Tibial nerve (tissue), 4 donors: ENCODE measurements at places on chromosomes 1 and 21.

DNA sequence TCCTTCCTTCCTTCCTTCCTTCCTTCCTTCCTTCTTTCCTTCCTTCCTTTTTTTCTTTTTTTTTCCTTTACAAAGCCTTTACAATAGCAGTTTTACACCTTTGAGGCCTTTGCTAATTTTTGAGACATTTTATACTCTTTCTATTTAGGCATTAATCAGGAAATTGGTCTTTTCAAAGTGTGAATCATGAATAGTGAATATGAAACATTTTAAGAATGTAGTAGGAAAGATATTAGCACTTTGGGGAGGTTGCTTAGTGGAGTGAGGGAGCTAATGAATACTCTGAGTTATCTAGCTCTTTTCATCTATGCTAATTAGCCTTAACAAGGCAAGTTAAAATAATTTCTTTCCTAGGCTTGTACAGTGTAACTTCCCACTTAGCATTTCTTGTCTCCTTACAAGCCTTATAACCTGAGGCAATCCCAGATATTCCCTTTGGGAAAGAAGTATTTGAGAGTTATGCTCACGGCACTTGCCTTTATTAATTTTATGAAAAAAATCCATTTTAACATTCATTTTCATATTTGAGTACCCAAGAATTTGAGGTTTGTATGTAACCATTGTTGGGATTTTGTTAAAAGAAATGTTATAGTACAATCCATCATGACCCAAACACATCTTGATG lies 122.6 kb downstream of the NTNG1 start:
- H3K4me1 ChIP-seq: no peaks in the 10 kb centered on the region
- no peak for DNase-seq
- no peaks in the 10 kb centered on the region for H3K27me3 ChIP-seq

- no peaks in the 10 kb centered on the region for H3K27me3 ChIP-seq
- H3K4me3 ChIP-seq: no peak overlapping the region
- H3K4me1 ChIP-seq: no peaks in the 10 kb centered on the region
Observed at GRCh38 chr1:108901106-108901505, 24.3 kb downstream of the GPSM2 start.

- no peak for DNase-seq
- H3K4me1 ChIP-seq: no peaks in the 10 kb centered on the region
- H3K27me3 ChIP-seq: no peaks in the 10 kb centered on the region
- no peaks in the 10 kb centered on the region for H3K36me3 ChIP-seq
Observed at GRCh38 chr1:96291468-96291867, 430.1 kb upstream of the PTBP2 start.

- H3K27me3 ChIP-seq: no peaks in the 10 kb centered on the region
- H3K4me3 ChIP-seq: no peak overlapping the region
- H3K27ac ChIP-seq: no peak overlapping the region
- DNase-seq: no peak
Observed at GRCh38 chr1:114290776-114291175, 137.1 kb upstream of the SYT6 start.

DNA sequence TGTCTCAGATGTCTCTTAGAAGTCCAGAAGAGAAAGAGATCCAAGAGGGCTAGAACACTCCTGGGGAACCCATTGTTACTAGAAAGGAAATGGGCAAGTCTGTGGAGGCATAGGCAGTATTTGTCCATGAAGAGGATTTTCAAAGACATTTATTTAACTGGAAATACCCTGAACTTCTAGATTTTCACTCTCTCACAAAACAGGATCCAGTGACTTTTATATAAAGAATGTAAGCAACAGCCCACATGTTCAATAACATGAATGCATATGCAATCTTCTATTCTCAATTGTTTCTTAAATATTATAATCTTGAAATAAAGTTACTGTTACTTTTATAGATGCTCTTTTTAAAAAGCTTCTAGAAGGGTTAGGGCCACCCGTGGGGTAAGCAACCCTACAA lies 53.4 kb downstream of the TBX15 start:
- DNase-seq: no peak
- no peaks in the 10 kb centered on the region for H3K27me3 ChIP-seq

- no peaks in the 10 kb centered on the region for H3K4me1 ChIP-seq
- no peaks in the 10 kb centered on the region for H3K36me3 ChIP-seq
- no peaks in the 10 kb centered on the region for H3K27me3 ChIP-seq
- no peak within 1 kb of the TSS for H3K27ac ChIP-seq
- peak; percentile 61 for DNase-seq
Observed at GRCh38 chr1:22652881-22653316, at the start of gene C1QB. TSS of gene C1QB (plus strand) at chr1:22653236. CDS start at chr1:22659463, 6,227 bp downstream.

GRCh38 chr21:41011098-41011731 lies 156.7 kb upstream of the BACE2 start:
- H3K27me3 ChIP-seq: no peaks in the 10 kb centered on the region
- no peak for DNase-seq
- H3K4me3 ChIP-seq: no peak overlapping the region
- no peak overlapping the region for H3K27ac ChIP-seq
- H3K4me1 ChIP-seq: no peaks in the 10 kb centered on the region

DNA sequence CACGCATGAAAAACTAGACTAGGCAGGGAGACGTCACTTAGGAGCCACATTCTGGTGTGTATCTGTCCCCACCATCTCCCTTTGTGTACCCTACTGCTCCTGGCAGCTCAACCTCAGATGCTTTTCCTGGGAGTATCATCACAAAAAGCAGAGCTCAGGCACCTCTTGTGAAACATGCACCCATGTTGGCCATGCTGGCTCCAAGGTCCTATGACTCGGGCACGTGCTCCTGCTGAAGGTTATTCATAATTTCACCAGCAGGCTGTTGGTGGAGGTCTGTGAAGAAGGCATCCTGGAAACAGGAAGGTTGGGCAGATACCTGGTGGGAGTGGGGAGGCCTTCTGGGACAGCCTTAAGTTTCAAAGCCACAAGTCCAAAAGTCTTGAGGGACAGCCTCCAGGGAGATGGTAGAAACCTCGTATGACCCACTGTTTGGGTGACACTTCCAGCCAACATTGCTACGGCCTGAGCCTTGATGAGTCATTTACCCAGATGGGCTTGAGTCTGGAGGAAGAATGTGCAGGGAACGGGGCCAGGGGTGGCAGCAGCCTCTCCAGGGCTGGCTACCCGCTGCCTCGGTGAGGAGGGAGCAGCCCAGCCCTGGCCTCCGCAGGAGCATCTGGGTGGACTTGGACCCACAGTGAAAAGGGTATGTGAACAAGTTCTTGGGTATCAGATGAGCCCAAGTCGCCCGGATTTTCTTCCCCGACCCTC lies 75.8 kb downstream of the PGBD5 start:
- H3K27me3 ChIP-seq: no peaks in the 10 kb centered on the region
- H3K36me3 ChIP-seq: no peaks in the 10 kb centered on the region
- peaks cover 5% of the 10 kb centered on the region for H3K4me1 ChIP-seq
- H3K4me3 ChIP-seq: no peak overlapping the region
- H3K27ac ChIP-seq: no peak overlapping the region

GRCh38 chr1:91501523-91501851 lies 836 bp downstream of the CDC7 start:
- no peaks in the 10 kb centered on the region for H3K4me1 ChIP-seq
- no peaks in the 10 kb centered on the region for H3K27me3 ChIP-seq
- H3K36me3 ChIP-seq: no peaks in the 10 kb centered on the region
- DNase-seq: no peak

DNA sequence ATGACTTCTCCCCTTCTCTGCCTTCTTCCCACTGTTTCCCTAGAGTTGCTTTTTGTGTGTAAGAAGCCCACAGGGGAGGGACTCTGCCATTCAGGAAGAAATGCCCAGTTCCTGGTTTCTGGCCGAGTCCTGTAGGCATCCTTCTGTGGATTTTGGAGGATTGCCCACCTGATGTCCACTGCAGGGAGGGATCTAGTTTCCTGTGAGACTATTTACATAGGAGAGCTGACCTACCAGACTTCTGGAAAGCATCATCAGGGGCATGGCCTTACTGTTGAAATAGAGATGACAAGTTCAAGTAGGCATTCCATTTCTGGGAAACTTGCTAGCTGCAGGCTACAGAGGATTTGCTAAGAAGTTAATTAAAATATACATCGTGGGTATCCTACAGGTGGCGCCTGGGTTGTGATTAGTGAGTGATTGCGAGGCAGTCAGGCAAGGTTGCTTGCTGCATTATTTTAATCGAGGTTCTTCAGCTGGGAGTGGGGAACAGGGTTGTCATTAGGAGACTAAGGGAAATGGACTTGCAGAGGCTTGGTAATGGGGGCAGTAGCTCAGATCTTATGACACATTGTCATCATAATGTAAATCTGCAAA lies 148.7 kb downstream of the HHAT start:
- no peak overlapping the region for H3K27ac ChIP-seq
- H3K4me1 ChIP-seq: no peaks in the 10 kb centered on the region
- no peak for DNase-seq
- no peaks in the 10 kb centered on the region for H3K36me3 ChIP-seq

GRCh38 chr1:222547944-222548671 lies at the start of gene HHIPL2:
TSS of gene HHIPL2 (minus strand) at chr1:222548104. CDS start at chr1:222548044, 60 bp downstream.
- H3K36me3 ChIP-seq: no peaks in the 10 kb centered on the region
- no peak within 1 kb of the TSS for H3K4me3 ChIP-seq
- H3K27me3 ChIP-seq: no peaks in the 10 kb centered on the region
- no peaks in the 10 kb centered on the region for H3K4me1 ChIP-seq
- H3K27ac ChIP-seq: no peak within 1 kb of the TSS
- DNase-seq: no peak

GRCh38 chr1:115289940-115290339 lies 48.1 kb downstream of the NGF start:
- no peaks in the 10 kb centered on the region for H3K4me1 ChIP-seq
- no peak for DNase-seq
- H3K27me3 ChIP-seq: no peaks in the 10 kb centered on the region
- H3K36me3 ChIP-seq: no peaks in the 10 kb centered on the region

GRCh38 chr1:186214791-186215190 lies 160.3 kb downstream of the TPR start:
- H3K4me1 ChIP-seq: no peaks in the 10 kb centered on the region
- no peaks in the 10 kb centered on the region for H3K27me3 ChIP-seq
- H3K4me3 ChIP-seq: no peak overlapping the region
- H3K27ac ChIP-seq: no peak overlapping the region
- H3K36me3 ChIP-seq: no peaks in the 10 kb centered on the region

DNA sequence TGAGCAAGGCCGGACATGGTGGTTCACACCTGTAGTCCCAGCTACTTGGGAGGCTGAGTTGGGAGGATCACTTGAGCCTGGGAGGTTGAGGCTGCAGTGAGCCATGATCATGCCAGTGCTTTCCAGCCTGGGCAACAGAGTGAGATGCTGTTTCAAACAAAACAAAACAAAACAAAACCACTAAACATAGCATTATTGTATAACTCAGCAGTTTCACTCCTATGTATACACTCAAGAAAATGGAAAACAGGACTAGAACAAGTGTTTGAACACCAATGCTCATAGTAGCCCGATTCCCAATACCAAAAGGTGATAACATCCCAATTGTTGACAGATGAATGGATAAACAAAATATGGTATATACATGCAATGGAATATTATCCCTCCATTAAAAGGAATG lies 1.3 kb upstream of the SPATA21 start:
- no peak for DNase-seq
- H3K4me1 ChIP-seq: no peaks in the 10 kb centered on the region
- H3K27ac ChIP-seq: no peak overlapping the region
- H3K27me3 ChIP-seq: no peaks in the 10 kb centered on the region
- no peak overlapping the region for H3K4me3 ChIP-seq
- H3K36me3 ChIP-seq: peaks cover 3% of the 10 kb centered on the region

- no peak overlapping the region for H3K27ac ChIP-seq
- H3K36me3 ChIP-seq: no peaks in the 10 kb centered on the region
- H3K4me3 ChIP-seq: no peak overlapping the region
- H3K4me1 ChIP-seq: no peaks in the 10 kb centered on the region
- no peaks in the 10 kb centered on the region for H3K27me3 ChIP-seq
Observed at GRCh38 chr1:59484096-59484495, 187.2 kb downstream of the FGGY start.
